ENCODE measurements at places on chromosomes 16 and 17.
A peak's percentile ranks its signal among the peaks of the same experiment; 100 is the strongest.

- peaks cover 15% of the 10 kb centered on the region for H3K4me1 ChIP-seq
- H3K4me3 ChIP-seq = no peak overlapping the region
- no peak for DNase-seq
- no peak overlapping the region for H3K27ac ChIP-seq
These were observed 34.2 kb downstream of the CD300LF start for GRCh38 chr17:74678541-74678940.

DNA sequence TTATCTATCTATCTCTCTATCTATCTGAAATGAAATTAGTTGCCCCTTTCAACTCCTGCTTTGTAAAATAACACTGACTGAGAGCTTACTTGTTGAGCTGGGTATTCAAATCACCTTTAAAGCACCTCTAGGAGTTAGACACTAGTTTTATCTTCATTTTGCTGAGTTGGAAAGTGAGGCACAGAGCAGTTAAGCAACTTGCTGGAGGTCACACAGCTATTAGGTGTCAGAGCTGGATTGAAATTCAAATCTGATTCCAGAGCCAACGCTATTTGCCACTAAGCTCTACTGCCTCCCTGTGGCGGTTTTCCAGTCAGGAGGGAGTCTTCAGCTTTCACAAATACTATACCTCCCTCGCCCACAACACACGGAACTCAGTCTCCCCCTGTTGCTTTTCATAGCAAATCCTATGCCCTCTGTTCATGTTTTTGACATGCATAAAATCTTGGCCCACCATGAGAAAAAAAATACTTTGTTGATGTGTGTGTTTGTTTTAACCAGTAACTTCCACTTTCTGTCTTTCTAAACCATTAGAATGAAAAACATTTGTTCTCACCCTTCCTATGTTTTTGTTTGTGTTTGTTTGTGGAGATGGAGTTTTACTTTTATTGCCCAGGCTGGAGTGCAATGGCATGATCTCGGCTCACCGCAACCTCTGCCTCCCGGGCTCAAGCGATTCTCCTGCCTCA lies 74.8 kb upstream of the SMURF2 start:
- no peaks in the 10 kb centered on the region for H3K27me3 ChIP-seq
- H3K27ac ChIP-seq = no peak overlapping the region
- peak; percentile 22 for DNase-seq
- H3K36me3 ChIP-seq = no peaks in the 10 kb centered on the region

DNA sequence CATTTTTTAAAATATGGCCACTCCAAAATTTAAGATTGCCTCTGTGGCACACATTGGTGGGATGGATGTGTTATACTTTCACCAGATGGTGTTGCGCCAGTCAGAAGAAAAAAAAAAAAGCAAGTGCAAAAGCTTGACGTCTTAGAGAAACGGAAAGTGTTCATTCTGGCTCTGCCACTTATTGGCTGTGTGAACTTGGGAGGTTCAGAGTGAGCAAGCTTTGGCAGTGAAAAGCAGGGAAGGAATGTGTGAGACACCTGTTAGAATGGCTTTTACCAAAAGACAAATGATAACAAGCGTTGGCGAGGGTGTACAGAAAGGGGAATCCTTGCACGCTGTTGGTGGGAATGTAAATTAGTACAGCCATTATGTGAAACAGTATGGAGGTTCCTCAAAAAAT lies 298.0 kb downstream of the TMEM114 start:
- H3K27ac ChIP-seq = no peak overlapping the region
- no peaks in the 10 kb centered on the region for H3K4me1 ChIP-seq
- no peaks in the 10 kb centered on the region for H3K27me3 ChIP-seq
- no peak for DNase-seq
- H3K4me3 ChIP-seq = no peak overlapping the region
- H3K36me3 ChIP-seq = no peaks in the 10 kb centered on the region

DNA sequence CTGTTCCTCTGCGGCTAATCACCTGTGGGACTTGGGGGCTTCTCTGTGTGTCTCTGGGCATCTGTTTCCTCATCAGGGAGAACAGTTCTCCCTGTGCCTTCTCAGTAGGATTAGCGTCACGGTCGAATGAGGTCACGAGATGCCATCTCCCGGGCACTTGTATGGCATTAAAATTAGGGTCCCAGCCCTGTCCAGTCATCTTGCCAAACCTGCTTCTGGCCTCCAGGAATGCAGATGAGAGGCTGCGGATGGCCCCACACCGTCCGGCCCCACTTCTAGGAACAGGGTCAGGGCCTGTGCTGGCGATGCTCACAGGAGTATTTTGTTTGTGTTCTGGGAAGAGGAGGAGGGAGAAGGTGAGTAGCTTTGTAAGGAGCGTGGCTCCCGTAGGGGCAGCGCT lies 58.5 kb downstream of the OR1D5 start:
- H3K27ac ChIP-seq = no peak overlapping the region
- no peak overlapping the region for H3K4me3 ChIP-seq
- H3K27me3 ChIP-seq = no peaks in the 10 kb centered on the region
- no peaks in the 10 kb centered on the region for H3K36me3 ChIP-seq

DNA sequence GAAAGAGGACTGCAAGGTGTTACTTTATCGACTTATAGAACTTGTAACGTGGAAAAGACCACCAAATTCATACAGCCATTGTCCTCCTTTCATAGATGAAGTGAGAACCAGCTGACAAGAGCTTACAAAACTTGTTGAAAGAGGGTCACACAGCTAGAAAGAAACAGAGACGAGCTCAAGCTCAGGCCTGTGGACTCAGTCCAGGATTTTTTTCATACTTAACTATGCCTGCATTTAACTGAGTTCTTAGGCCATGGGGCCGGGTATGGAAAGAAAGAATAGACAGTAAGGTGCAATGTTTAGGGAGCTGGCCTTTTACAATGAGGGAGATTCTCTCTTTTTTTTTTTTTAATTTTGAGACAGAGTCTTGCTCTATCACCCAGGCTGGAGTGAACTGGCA lies 106.1 kb downstream of the ADAMTS18 start:
- no peak overlapping the region for H3K4me3 ChIP-seq
- H3K4me1 ChIP-seq = peaks cover 6% of the 10 kb centered on the region
- H3K36me3 ChIP-seq = no peaks in the 10 kb centered on the region
- H3K27me3 ChIP-seq = peaks cover 2% of the 10 kb centered on the region
- DNase-seq = no peak
- no peak overlapping the region for H3K27ac ChIP-seq

DNA sequence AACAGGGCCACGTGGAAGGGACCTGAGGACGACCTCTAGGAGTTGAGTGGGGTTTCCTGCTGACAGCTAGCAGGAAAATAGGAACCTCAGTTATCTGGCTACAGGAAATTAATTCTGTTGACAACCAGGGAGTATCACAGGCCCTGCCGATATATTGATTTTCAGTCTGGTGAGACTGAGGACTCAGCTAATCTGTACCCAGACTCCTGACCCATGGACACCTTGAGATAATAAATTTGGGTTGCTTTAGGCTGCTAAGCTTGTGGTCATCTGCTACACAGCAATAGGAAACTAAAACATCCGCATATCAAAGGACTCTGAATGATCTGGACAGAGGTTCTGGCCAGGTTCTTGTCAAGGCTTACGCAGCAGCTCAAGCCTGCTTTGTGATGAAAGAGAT lies 80.8 kb upstream of the CNEP1R1 start:
- H3K27me3 ChIP-seq = peaks cover 3% of the 10 kb centered on the region
- no peaks in the 10 kb centered on the region for H3K4me1 ChIP-seq
- H3K27ac ChIP-seq = no peak overlapping the region
- no peaks in the 10 kb centered on the region for H3K36me3 ChIP-seq

DNA sequence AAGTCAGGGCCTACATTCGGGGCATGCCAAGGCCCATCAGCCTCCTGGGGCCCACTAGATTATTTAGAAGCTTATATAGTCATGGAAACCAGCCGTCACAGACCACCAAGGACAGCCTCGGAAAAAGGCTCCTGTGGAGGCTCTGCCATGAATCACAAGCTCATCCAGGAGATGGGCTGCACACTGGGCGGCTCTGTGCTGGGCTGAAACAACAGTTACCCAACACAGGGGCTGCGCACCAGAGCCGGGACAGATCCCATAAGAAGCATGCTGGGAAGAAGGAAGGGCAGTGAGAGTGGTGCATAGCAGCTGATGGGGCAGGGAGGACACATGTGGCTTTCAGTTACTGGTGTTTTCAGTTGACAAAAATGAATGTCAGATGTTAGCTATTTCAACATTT lies 67.7 kb upstream of the GSG1L start:
- H3K27ac ChIP-seq = no peak overlapping the region
- H3K4me3 ChIP-seq = no peak overlapping the region
- H3K4me1 ChIP-seq = peaks cover 5% of the 10 kb centered on the region
- H3K36me3 ChIP-seq = peaks cover 70% of the 10 kb centered on the region
- H3K27me3 ChIP-seq = no peaks in the 10 kb centered on the region
- no peak for DNase-seq

DNA sequence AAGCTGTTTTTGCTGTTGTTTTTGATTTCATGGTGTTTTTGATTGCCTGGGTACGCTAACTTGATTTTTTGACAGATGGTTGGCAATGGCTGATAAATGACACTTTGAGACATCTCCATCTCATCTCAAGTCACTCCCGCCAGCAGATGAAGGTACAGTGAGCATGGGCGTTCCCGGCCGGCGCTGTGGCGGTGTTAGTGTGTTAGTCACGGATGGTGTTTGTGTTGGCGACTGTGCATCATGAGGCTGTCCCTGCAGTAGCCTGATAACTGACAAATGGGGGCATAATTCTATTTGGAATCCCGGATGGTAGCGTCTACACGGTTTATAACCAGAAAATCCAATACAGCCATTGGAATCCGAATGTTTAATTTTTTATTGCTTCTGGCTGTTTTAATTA lies 81.6 kb upstream of the ZNF750 start:
- H3K4me1 ChIP-seq = peaks cover 4% of the 10 kb centered on the region
- H3K4me3 ChIP-seq = no peak overlapping the region
- DNase-seq = no peak
- peaks cover 29% of the 10 kb centered on the region for H3K36me3 ChIP-seq
